ENCODE measurements at places on chromosomes 2 and 18. TPM values are rescaled to one million over a fixed set of nuclear protein-coding genes. Genes with fewer than 3 reads are reported as not detected.

The SATB2 gene
- 0.17 TPM for total RNA-seq

The CLIP4 gene
- total RNA-seq: 27.9 TPM

The DSC3 gene
- total RNA-seq: not detected

The MSTN gene
- not detected for total RNA-seq

The NOSTRIN gene
- total RNA-seq: not detected

The LYPD6 gene
- not detected for total RNA-seq

The PSMG2 gene
- 119 TPM for total RNA-seq

The SIX3 gene
- total RNA-seq: not detected

The CCL20 gene
- 72.0 TPM for total RNA-seq

The IL1R1 gene
- total RNA-seq: 20.3 TPM

The PARD6G gene
- 0.40 TPM for total RNA-seq

The PTRHD1 gene
- total RNA-seq: 20.3 TPM

The SCN7A gene
- not detected for total RNA-seq

The C1QL2 gene
- not detected for total RNA-seq

The VWC2L gene
- total RNA-seq: not detected

The CAPN14 gene
- 0.19 TPM for total RNA-seq

Measured in activated CD4-positive, alpha-beta memory T cell treated with anti-CD3 and anti-CD28 coated beads for 36 hours (primary cell).